NCI-H2029 treated with DMSO at 0.1 percent for 48 hours (cell line): ENCODE measurements at places on chromosomes 7 and 10.

GRCh38 chr10:61998937-61999336 is 97.4 kb downstream of the ARID5B start:
- no peak for DNase-seq

DNA sequence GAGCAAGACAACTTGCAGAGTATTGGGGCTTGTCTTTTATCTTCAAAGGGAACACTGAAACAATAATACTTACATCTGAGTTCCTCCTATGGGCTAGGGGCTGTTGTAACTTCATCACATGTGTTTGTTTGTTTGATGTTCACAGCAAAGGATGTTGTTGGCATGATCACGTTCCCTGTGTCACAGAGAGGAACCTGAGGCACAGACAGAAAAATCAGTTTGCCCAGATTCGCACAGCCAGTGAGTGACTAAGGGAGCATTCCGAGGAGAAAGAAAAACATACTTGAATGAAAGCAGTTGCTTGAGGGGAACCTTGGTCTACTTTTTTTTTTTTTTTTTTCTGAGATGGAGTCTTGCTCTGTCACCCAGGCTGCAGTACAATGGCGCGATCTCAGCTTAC is 87.2 kb upstream of the PFKP start:
- DNase-seq: no peak

DNA sequence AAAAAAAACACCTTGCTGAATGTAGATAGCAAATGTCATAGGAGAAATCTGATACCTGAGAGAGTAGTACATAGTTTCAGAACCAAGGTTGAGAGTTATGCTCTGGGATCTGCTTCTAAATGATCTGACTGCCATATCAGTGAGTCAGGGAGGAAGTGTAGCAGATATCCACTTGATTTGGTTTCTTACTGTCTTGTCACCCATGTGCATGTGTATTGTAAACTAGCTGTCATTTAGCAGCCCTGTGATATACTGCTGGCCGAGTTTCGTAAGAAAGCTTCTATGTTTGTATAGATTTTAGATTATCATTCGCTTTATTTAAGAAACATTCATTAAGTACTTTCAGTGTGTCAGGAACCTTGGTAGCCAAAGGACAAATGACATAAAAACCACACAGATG is 42.0 kb downstream of the SP4 start:
- DNase-seq: no peak

GRCh38 chr10:58352956-58353610 is 18.3 kb downstream of the UBE2D1 start:
- DNase-seq: no peak

GRCh38 chr7:124934841-124935240 is 5.2 kb upstream of the POT1 start:
- no peak for DNase-seq

DNA sequence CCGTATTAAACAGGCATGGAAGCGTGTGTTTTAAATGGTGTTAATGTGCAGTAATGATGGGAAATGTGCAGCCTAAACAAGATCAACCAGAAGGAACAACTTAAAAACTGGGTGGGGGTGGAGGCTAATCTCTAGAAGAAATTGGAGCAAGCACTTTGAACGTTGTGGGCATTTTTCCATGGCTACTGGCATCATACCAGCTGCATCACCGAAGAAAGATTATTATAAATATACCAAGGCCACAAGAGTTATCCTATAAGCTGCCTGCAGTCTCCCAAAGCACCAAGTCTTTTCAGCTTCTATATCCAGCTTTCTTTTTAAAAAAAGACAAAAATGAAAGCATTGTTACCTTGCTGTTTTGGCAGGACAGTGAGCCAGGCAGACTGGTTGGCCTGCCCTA is 79.9 kb downstream of the FGFR2 start:
- no peak for DNase-seq

- DNase-seq: no peak
Observed at GRCh38 chr7:153151766-153152165, 392.2 kb downstream of the ACTR3B start.

- no peak for DNase-seq
Observed at GRCh38 chr10:117928741-117929140, 118.0 kb downstream of the RAB11FIP2 start.

GRCh38 chr10:9175200-9175599 is 1120.7 kb downstream of the GATA3 start:
- no peak for DNase-seq

GRCh38 chr7:129612112-129613015 is 844 bp downstream of the NRF1 start:
- DNase-seq: no peak

DNA sequence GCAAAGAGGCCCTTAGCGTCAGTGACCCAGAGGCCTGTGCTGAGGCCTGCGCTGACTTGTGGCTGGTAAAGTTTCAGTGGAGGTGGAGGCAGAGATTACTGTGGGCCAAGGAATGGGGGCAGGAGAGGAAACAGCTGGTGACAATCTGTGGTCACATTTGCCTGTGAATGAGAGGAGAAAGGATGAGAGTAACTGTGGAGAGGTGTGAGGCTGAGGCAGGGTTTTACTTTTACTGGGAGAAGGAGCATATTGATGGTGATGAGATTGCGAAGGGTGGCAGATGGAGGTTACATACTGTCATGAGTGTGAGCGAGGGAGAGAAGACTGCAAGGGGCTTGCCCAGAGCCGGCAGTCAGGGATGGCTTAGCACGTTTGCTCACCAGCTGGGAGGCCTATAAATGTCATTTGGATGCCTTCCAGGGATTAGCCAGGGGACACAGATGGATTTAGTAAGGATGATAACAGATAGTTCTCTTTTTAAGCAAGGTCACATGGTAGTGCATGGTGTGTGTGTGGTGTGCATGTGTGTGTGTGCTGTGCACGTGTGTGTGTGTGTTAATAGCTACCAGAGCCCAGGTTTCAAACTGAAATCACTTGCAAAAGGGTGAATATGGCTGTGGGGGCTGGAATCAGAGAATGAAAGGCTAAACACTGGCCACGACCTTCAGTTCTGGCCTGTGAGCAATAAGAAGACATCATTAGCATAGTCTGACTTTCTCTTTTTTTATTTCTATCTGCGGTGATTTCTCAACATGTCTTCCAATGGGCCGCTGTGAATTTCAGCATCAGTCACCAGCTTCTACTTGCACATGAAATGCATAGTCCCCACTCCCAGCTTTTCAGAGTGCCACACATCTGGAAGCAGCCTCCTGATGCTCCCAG is 291.5 kb upstream of the ZNF32 start:
- no peak for DNase-seq

GRCh38 chr7:137772748-137773147 is 74.0 kb downstream of the DGKI start:
- DNase-seq: no peak

GRCh38 chr7:3356173-3356572 is 55.1 kb downstream of the SDK1 start:
- no peak for DNase-seq

DNA sequence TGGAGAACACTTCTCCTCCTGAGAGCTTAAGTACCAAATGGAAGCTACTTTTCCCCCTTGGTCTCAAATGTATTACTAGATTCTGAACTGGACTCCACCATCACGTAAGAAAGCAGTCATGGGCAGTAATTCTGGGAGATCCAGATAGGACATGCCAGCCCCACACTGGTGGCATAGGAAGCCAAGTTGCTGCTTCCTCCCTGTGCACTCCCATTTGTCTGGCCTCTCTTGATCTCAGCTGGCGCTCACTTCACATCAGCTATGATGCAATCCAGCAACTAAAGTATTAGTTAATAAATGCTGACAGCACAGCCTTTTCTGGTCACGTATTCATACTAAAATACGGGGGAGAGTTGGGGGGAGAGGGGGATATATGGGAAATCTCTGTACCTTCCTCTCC is 3.4 kb upstream of the IL6 start:
- no peak for DNase-seq

DNA sequence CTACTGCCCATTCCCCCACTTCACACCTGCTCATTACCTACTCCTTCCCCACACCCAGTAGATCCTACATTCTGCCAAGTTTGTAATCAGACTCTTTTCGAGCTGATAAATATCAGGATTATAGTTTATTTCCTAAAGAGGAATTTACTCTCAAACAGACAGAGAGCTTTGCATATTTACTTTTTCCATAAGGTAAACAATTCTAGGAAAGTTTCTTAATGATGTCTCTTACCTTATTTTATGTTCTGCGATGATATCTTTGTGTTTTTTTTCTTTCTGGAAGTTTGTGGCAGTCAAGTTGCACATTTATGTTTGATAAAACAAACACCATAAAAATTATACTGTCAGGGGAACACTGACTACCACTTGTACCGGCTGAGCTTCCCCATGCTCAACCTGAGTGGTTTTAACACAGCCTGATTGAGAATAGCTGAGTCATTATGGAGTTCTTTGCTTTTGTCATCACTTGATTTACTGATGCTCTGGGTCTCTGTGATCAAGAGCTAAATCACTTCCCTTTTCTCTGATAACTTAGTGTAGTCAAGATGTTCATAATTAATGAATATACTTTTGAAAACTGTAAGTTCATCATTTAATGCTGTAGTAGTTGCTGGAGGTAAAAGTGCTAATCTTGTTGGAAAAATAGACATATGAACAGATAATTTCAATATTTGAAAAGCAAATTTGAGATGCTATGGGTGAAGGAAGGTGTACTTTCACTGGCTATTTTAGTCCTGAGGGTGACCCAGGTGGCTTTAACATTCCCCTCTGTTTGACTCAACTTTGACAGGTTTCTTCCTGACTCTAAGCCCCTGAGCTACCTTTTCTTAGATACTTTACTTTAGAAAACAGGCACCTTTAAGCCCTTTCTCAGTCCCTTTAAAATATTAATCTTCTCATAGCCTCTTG is 1034.5 kb upstream of the LRRTM3 start:
- DNase-seq: no peak

DNA sequence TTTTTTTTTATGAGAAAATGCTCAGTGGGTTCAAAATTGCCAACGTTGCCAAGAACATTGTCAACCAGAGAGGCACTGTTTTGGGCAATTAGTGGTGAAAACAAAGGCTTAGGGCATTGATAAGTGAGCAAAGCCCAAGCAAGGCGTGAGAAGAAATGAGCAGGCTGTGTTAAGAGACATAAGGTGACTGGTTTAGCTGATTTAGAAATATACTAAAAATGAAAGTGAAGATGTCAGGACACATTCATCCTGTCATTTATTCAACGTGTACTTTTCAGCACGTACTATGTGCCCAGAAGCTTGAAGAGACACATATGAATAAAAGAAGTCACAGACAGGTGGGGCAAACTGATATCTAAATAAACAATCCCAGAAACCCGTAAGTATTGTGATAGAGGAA is 31.8 kb downstream of the AOAH start:
- DNase-seq: no peak

- no peak for DNase-seq
Observed at GRCh38 chr7:78620920-78621319, 822.3 kb downstream of the PHTF2 start.

DNA sequence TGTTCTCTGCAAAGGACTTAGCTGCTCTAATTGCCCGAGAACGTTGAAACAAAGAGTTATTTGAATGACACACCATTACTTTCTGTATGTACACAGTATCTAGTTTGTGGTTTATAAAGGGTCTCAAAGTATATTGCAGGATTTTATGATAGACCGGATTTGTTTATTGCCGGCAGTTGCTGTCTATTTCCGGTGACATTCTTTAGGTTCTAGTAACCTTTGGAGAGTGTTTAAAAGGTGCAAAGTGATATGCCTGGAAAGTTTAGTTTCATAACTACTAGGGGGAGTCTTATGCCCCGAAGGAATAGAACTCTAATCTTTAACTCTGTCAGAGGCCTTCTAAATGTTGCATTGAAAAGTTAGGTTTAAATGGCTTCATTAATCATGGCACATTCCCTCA is 63.8 kb downstream of the PAPSS2 start:
- no peak for DNase-seq

GRCh38 chr10:75469006-75469616 is 37.7 kb downstream of the LRMDA start:
- no peak for DNase-seq

DNA sequence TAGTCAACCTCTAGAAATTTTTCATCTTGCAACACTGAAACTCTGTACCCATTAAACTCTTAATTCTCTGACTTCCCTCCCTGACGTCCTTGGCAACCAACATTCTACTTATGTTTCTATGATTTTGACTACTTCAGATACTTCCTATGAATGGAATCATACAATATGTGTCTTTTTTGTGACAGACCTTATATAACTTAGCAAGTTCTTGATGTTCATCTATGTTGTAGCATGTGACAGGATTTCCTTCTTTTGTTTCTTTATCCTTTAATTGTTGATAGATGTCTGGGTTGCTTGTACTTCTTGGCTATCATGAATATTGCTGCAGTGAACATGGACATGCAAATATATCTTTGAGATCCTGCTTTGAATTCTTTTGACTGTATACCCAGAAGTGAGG is 240.8 kb downstream of the ADK start:
- DNase-seq: no peak

DNA sequence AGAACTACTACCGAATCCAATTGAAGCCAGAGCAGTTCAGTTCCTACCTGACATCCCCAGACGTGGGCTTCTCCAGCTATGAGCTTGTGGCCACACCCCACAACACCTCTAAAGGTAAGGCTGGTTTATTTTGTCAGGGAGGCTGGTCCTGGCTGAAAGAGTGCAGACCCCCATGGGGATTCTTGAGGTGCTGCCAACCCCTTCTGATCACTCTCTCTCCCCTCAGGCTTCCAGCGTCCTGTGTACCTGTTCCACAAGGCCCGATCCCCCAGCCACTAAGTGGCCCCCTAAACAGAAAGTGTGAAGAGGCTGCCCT is 3.1 kb downstream of the PPP1R35 start:
- no peak for DNase-seq

- no peak for DNase-seq
Observed at GRCh38 chr7:11612737-11613136, 219.3 kb downstream of the THSD7A start.

GRCh38 chr7:79332091-79332490 is 121.4 kb downstream of the MAGI2 start:
- DNase-seq: no peak

GRCh38 chr7:55555160-55555559 is 17.1 kb downstream of the VOPP1 start:
- DNase-seq: no peak

GRCh38 chr7:66930341-66930740 is 9.3 kb downstream of the TMEM248 start:
- DNase-seq: no peak

GRCh38 chr10:125144693-125145623 is 15.4 kb downstream of the CTBP2 start:
- DNase-seq: no peak
